ENCODE measurements at places on chromosomes 1 and 21. TPM values are rescaled to one million over a fixed set of nuclear protein-coding genes. Genes with fewer than 3 reads are reported as not detected.

VTCN1 gene
- total RNA-seq = not detected

DNA sequence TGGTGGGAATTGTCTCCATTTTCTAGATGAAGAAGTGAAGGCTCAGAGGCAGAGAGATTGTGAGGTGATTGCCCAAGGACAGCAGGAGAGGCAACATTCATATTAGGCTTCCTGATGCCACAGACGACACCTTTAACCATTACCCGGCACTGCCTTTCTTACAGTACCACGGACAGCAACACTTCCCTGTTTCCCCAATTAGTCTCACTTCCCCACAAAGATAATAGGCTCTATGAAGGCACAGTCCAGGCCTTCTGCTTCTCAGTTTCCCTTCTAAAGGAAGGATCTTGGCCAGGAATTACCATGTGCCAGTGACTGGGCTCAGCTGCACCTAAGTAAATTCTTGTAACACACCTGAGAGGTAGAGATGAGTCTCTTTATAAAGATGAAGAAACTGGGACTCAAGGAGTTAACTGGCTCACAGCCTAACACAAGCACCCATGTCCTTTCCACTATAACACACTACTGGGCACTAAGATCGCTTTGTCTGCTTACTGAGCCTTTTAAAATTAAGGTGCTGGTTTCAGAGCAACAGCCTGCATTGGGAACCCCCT, 9.6 kb downstream of the IGSF9 start:
- no peak for DNase-seq

TRIM67 gene
- 0.12 TPM for total RNA-seq

DNA sequence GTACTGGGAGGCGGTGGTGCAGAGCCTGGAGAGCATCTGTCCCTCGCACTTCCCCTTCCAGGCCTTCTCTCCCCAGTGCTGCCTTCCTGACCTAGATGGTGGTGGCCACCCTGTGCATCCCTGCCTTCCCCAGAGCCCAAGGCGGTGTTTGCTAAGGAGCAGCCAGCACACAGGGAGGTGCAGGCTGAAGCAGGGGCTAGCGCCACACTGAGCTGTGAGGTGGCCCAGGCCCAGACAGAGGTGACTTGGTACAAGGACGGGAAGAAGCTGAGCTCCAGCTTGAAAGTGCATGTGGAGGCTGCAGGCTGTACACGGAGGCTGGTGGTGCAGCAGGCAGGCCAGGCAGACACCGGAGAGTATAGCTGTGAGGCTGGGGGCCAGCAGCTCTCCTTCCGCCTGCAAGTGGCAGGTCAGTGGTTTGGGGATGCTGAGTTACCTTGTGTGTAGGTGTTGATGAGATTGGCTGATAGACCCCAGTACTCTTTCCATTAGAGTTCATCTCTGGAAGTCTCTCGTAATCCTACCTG, 51.6 kb downstream of the OBSCN start:
- no peak for DNase-seq

SIM2 gene
- total RNA-seq = not detected

DNA sequence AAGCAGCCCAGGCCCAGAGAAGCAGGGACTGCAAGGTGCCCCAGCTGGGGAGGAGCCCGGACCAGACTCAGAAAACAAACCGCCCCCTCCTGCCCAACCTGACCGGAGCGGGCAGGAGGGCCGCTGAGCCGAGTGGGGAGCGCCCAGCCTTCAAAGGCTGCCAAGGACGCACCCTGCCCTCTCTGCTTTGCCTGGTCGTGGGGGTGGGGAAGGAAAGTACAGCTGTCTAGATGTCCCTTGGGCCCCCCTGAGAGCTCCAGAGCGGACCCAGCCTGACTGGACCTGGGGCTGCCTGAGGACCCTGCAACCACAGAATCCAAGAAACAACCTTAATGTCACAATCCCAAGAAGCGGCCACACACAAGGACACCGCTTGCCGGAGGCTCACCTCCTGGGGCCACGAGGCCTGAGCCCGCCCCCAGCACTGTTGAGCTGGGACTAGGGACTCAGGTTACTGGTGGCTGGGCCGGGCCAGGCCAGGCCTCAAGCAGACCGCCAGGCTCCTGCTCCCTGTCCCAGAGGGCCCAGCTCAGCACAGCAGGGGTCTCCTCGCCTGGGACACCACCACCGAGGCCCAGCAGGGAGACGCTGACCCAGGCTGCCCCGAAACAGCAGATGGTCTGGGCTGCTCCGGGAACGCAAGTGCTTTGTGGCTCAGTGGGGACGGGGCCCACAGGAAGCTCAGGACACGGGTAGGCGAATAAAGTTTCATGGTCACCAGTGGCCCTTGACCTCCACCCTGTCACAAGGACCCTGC, 1.4 kb downstream of the DVL1 start:
- no peak for DNase-seq

PACC1 gene
- total RNA-seq = 3.3 TPM

FOXJ3 gene
- 43.0 TPM for total RNA-seq

MIXL1 gene
- total RNA-seq = not detected

OR6K2 gene
- not detected for total RNA-seq

PINK1 gene
- total RNA-seq = 126 TPM

Measured in left cardiac atrium (tissue), 4 donors.